ENCODE measurements at places on chromosomes 6 and 20. TPM values are rescaled to one million over a fixed set of nuclear protein-coding genes. Genes with fewer than 3 reads are reported as not detected.
A peak's percentile ranks its signal among the peaks of the same experiment; 100 is the strongest.

Gene TFAP2B
- not detected for total RNA-seq

DNA sequence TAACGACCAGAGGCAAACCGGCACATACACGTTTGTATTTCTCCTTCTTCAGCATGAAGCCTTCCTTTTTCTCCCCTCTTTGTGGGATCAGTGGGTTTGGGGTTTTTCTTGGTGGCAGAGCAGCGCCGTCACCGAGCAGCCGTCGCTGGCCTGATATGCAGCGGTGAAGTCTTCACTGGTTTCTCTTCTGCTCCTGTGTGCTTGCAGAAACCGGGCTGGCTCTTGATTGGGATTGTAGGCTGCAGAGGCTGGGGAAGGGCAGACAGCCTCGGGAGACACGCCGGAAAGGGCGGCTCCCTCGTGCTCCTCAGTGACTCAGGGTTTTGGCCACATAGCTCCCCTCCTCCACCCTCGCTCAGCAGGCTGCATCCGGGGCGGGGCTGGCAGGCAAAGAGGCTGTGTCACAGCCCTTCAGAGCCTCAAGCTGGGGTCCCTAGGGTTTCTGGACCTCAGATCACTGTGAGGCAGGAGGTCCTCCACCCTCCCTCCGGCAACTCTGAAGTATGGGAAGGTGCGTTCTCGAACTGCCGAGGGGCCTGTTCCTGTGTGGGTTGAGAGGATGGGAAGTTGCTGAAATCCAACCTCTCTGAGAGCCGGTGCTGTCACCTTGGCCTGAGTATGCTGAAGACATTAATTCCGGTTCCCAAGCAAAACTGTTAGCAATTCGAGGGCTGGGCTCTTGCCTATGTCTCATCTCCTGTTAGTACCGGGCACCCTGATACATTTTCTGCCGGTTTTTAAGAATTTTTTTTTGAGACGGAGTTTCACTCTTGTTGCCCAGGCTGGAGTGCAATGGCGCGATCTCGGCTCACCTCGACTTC lies 24.2 kb downstream of the NQO2 start:
- DNase-seq = peak; percentile 98

GRCh38 chr6:137867685-137868509 lies 838 bp downstream of the TNFAIP3 start:
- DNase-seq = no peak

GRCh38 chr6:66082914-66083313 lies 375.9 kb upstream of the EYS start:
- no peak for DNase-seq

GRCh38 chr6:41605649-41606048 lies 32.6 kb upstream of the MDFI start:
- peak; percentile 54 for DNase-seq

All from osteoblast (primary cell).